ENCODE measurements at places on chromosomes 16 and 17. TPM values are rescaled to one million over a fixed set of nuclear protein-coding genes. Genes with fewer than 3 reads are reported as not detected.

The ZNF423 gene
- total RNA-seq, result 22.7 TPM

The VASN gene
- total RNA-seq, result 123 TPM

The UTS2R gene
- total RNA-seq, result not detected

The MEIOC gene
- total RNA-seq, result under 0.01 TPM

The CDH16 gene
- not detected for total RNA-seq

The CDH3 gene
- total RNA-seq, result not detected

The INCA1 gene
- not detected for total RNA-seq

The RAB40C gene
- total RNA-seq, result 18.6 TPM

The PPL gene
- total RNA-seq, result 24.6 TPM

The NKD1 gene
- total RNA-seq, result 0.32 TPM

The SLC9A5 gene
- total RNA-seq, result 0.18 TPM

The PDE6G gene
- not detected for total RNA-seq

The PLD6 gene
- 0.54 TPM for total RNA-seq

The TBX6 gene
- total RNA-seq, result not detected

The CDK5R1 gene
- total RNA-seq, result 1.5 TPM

The KRTAP4-4 gene
- not detected for total RNA-seq

The KRT14 gene
- total RNA-seq, result not detected
